HCT116 (cell line): ENCODE measurements at places on chromosomes 16 and 17.

DNA sequence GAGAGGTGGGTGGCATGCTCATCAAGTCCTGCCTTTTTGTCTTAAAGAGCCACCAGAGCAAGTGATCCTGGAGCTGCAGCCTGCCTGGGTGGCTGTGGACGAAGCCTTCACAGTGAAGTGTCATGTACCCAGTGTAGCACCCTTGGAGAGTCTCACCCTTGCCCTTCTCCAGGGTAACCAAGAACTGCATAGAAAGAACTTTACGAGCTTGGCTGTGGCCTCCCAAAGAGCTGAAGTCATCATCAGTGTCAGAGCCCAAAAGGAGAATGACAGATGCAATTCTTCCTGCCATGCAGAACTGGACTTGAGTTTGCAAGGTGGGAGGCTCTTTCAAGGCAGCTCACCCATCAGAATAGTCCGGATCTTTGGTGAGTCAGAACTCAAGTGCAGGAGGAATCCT, 14.2 kb downstream of the CSH2 start:
- no peak for DNase-seq

DNA sequence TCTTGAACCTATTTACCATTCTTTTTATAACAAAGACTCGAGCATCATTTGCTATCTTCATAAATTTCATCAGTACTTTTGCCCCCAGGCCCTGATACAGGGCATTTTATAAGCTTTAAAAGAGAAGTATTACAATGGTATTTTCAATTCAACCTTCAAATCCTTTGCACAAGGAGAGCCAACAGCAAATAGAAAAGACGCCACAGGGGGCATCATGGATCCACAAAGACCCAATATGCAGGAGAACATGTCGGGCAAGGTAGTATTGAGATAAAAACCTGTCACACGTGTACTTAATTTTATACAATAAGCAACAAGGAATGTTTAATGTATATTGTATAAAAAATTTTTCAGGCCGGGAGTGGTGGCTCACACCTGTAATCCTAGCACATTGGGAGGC, 10.2 kb downstream of the MAP3K14 start:
- DNase-seq: no peak

- peak; percentile 55 for DNase-seq
Observed at GRCh38 chr16:69150146-69150865, 17.9 kb downstream of the UTP4 start.

DNA sequence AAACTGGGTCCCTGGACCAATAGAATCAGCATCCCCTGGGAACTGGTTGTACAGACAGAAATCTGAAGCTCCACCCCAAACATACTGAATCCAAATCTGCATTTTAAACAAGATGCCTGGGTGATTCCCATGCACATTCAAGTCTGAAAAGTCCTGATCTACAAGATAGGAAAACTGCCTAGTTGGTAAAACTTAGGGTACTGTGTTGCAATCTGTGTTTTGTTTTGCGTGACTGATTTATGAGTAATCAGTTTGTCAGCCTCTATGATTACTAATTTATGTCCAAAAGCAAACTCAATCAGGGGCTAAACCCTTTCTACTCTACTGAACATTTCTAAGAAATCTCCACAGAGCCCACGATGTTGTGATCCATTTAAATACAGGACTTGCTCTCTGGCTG, 103.8 kb downstream of the YPEL2 start:
- no peak for DNase-seq

GRCh38 chr17:68562736-68563135, 38.4 kb downstream of the FAM20A start:
- DNase-seq: no peak

DNA sequence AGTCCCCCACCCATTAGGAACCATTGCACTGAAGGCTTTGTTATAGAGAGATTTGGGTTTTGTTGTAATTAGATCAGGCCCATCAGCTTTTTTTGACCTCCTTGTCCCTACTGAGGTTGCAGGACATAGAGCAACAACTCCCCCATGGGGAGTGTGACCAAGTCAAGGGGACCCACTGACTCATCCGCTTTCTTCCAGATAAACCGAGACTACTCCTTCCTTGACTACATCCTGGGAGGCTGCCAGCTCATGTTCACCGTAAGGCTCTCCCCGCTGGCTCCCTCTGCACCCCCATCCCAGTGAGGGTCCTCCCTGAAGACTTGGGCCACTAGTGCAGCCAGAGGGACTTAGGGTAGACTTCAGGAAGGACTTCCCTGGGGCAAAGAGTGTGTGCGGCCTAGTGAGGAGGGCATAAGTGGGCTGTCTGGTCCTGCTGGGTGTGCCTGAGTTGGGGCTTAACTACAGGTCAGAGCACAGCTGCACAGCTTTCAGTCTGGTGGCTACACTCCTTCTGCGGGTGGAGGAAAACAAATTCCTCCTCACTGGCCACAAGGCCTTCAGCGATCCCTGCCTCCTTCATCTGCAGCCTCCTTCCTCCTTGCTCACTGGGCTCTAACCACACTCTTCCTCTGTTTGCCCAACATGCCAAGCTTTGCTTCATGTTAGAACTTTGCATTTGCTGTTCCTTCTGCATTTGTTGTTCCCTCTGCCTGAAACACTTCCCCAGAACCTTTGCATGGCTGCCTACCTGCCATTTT, 31.0 kb downstream of the CPNE2 start:
- DNase-seq: no peak

- DNase-seq: no peak
Observed at GRCh38 chr17:69477204-69477902, 62.9 kb downstream of the MAP2K6 start.
